ENCODE measurements at places on chromosomes 7 and 10.

DNA sequence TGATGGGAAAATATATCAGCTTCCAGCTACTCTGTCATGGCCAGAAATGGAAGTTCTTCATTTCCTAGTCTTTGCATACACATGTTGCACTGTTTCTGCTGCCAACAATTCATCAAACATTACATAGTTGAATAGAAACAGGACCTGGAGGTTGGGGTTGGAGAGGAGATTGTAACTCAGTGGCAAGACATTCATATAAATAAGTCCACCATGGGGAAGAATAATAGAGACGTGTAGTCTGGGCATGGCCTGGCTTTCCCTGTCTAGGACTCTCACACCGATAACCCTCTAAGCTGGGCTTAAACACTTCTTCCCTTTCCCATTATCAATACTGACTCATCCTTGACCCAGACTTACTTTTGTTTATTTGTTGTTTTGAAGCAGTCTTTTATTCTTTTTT is 155.7 kb downstream of the PLPP4 start:
- no peak for DNase-seq

GRCh38 chr10:63720676-63721075 is 199.5 kb downstream of the REEP3 start:
- DNase-seq = no peak

DNA sequence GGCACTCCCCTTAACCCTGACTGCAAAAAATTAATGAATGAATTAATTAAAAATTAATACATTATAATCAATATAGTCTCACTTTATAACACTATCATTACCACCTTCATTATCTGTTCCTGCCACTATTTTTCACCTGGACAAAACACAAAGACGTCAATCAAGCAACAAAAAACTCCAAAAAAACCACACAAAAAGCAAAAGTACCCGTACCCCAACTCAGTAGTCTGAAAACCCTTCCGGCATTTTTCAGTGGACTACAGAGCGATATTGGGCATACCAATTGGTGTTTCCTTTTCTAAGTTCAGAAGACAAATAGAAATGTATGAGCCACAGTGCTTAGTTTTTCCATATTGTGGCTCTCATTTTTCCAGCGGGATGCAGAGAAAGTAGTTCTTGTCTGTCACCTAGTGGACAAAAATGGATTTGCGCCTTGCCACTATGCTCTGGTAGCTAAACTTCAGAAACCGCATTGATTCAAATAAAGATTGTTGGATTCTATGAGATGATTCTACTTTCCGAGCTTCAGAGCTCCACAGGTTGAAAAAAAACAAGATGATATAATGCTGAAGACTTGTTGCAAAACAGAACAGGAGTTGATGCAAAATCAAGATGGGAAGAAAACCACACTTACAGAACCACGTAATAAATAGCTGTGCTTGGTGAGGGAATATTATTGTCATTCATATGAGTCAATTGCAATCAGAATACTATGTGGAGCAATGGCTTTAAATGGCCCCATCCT is 50.6 kb upstream of the ITGB1 start:
- peak; percentile 78 for DNase-seq

DNA sequence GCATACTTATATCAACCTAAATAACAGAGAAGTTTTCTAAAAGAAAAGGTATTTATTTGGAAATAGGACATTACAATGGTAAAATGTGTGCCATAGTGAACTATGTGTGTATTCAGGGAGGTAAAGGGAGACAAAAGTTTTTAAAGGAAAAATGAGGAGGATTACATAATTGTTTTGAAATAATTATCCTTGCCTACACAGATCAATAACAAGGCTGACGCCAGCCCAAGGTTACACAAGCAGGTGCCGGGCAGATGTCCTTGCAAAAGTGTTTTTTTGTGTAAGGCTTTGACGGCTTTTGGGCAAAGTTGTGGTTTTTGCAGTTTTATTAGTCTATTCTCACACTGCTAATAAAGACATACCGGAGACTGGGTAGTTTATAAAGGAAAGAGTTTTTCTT is 22.7 kb upstream of the SLC35B4 start:
- DNase-seq = no peak

DNA sequence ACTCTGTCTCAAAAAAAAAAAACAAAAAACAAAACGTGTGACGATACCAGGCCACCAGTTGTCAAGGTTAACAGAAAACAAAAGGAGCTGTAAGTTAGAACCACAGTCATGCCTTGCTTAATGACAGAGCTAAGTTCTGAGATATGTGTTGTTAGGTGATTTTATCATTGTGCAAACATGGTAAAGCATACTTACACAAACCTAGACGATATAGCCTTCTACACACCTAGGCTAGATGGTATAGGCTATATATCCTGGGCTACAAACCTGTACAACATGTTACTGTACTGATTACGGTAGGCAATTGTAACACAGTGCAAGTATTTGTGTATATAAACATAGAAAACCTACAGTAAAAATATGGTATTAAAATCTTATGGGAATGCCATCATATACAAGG is 564.2 kb downstream of the HTR7 start:
- DNase-seq = no peak

DNA sequence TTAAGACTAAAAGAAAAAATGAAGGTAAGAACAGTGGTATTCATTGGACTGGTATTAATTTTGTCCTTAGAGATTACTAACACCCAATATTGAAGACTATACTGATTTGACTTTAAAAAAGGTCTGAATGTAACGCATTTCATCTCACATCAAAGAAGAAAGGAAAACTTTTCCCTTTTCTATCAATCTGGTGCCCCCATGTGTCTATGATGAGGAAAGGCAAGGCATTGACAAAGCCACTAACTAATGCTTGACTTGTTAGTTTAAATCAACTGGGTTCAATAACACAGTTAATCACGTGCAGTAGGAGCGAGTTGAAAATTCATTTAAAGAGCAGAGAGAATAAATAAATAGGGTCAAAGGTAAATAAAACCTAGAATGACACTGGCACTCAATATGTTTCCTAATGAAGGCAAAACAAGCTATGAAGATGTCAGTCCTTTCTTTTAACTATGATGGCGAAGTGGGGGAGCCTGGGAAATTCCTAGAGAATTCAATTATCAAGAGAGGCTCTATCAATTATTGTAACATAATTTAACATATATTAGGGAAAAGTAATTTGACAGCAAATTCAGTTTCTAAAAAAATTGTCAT is 180.9 kb downstream of the ANK3 start:
- no peak for DNase-seq

DNA sequence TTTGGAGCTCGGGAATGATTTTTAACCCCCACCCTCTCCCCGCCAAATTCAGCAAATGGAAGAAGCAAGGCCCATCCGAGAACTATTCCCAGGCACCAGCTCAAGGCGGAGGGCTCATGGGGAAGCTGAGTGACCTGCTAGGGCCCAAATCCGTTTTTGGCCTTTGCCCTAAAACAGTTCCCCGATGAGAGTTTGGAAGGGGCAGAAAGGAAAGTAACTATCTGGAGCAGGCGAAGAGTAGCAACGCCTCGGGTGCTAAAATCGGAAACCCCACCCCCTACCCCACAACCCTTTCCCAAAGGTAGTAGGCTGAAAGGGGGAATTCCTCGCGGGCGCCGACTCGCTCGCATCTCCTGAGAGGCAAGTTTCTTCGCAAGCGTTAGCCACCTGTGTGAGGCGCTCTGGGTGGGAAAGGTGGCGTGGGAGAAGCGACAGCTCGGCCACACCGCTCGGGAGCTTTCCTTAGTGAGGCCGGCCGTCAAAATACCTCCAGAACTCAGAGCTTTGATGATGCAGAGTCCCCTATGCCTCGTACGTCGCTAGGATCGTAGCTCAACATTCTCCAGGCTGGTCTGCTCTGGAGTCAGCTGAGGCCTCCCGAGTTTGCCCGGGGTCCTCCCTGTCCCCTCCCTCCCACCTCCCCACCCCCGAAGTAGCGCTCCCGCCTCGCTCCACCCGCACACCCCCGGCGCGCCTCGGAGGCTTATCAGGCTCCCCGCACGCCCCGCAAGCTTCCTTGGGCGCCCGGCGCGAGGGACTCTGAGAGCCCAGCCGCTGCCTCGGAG is 642 bp upstream of the PRKG1 start:
- DNase-seq = no peak

GRCh38 chr7:117875566-117875965 is 2.3 kb upstream of the CTTNBP2 start:
- DNase-seq = peak; percentile 36

All from hematopoietic multipotent progenitor cell (in vitro differentiated cells).